ENCODE measurements at places on chromosomes 2 and 18.

DNA sequence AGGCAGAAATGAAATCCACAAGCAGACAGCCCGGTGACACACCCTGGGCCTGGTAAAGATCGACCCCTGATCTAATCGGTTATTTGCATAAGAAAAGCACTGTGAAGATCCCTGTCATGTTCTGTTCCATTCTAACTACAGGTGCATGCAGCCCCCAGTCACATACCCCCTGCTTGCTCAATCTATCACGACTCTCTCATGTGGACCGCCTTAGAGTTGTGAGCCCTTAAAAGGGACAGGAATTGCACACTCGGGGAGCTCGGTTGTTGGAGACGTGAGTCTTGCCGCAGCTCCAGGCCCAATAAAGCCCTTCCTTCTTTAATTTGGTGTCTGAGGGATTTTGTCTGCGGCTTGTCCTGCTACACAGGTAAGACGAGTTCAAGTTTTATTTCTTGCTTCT lies 13.4 kb upstream of the IL1B start:
- DNase-seq = no peak

GRCh38 chr2:36477746-36478145 lies 120.2 kb downstream of the FEZ2 start:
- no peak for DNase-seq

DNA sequence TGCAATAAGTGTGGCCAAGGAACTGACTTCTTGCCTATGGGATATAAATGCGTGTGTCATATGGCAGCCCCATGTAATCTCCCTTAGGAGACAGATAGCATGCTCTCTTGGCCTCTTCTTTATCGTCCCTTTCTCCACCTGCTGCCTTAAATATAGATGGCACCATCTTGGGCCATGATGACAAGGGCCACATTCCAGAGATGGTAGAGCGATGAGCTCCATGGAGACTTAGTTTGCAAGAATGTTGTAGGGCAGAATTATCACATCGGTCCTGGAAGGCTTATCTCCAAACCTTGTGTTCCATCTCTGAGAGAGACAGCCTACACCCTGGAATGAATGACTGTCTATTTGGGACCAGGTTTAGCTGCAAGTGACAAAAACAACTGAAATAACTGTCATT lies 536.7 kb downstream of the TNS1 start:
- DNase-seq = no peak

DNA sequence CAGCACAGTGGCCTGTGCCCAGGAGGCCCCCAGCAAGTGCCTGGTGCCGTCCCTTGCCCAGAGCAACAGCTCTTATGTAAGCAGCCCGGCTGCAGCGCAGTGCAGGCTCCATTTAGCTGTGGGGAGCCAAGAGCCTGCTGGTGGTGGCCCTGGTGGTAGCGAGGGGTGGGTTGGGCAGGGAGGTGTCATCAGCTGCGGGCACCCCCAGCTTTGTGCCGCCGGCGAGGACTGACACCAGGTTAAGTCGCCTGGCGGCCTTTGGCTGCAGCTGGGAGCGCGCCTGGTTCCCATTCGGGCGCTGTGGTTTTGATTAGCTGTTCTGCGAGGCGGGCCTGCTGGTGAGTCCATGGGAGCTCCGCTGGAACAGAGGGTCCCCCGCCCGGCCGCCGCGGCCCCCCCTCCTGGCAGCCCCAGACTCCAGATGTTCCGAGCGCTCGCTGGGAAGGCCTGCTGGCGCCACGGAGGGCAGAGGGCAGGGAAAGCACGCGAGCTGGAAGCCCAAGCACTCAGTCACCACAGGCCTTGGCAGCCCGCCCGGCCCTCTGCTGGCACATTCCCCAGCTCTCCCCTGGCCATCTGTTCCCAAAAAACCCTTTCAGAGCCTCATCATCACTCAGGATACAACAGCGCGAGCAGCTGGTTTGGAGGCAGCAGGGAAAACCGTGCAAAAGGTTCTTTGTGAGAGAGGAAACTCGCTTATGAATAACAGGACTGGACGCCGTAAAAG lies 18.4 kb downstream of the ATOH8 start:
- DNase-seq = no peak

DNA sequence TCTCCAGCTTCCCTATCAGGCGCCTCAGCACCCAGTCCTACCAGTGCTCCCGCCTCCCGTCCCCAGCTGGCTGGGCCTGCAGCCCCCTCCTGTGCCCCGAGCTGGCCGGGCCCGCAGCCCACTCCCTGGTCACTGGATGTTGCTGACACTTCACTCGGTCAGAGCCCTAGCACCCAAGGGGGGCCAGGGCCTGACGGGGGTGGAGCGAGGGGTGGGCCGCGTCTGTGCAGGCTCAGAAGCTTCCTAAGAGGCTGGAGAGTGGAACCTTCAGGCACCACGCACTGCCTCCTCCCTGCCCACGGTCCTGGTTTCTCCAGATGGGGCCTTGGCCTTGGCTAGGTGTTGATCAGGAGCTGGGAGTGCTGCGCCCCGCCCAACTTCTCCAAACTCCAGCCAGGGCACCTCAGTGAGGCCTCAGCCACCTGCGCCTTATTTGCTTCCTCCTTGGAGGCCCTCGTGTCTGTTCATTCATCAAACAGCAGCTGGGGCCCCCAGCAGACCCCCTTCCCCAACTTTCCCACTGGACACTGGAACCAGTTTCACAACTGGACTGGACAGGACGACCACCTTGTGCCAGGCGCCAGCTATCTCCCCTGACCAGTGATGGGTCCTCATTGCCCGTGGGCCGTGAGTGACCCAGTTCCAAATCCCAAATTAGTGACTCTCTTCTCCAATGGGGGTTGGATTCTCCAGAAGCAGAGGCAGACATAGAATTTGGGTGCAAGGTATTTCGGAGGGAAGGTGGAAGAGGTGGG lies 16.7 kb downstream of the CAPN10 start:
- DNase-seq = no peak

- DNase-seq = no peak
Measured at GRCh38 chr2:199792381-199792780, 58.6 kb downstream of the FTCDNL1 start.

All from stimulated activated CD4-positive, alpha-beta T cell treated with anti-CD3 and anti-CD28 coated beads, TNF-alpha, amount 100 ng/mL, for 1 hour (primary cell).